Activated T-cell treated with anti-CD3 and anti-CD28 coated beads for 48 hours (primary cell): ENCODE measurements at places on chromosomes 13 and 19.

GRCh38 chr19:38185562-38185961 lies 38.5 kb downstream of the DPF1 start:
- DNase-seq = no peak

- no peak for DNase-seq
These were observed 630.3 kb downstream of the GPC5 start for GRCh38 chr13:92028695-92029094.

DNA sequence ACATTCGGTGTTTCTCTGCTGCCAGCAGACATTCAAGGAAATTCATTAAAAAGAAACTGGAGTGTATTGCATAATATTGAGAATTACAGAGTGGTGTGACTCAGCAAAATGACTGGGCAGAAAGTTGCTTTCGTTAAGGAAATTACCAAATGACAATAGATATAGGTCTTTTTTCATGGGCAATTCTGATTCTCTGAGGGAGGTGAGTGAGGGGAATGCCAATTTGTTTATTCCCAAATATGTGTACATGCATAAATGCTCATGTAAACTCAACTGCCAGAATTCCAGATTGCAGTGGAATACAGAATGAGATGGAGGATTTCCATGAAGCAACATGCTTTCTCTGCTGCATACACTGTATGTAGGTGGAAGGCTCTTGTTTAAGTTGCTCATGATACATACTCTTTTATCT lies 1730.1 kb downstream of the SLITRK5 start:
- DNase-seq = no peak

DNA sequence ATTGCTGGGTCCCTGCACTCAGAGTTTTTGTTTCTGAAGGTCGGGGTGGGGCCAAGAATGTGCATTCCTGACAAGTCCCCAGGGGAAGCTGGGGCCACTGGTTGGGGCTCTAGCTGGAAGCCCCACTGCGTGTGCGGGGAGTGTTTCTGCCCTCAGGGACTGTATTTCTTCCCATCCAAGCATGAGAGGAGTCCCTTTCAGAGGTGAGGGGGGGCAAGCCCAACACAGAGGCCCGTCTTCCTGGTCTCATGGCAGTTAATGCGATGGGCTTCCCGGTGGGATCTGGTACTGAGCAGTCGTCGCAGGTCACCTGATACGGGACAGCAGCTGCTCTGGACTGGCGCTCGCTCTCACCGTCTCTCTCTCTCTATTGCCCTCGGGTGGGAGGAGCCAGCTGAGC lies 50.4 kb downstream of the GPR12 start:
- no peak for DNase-seq

- DNase-seq = peak; percentile 34
These were observed 39.3 kb downstream of the EFNA2 start for GRCh38 chr19:1324806-1325567.

DNA sequence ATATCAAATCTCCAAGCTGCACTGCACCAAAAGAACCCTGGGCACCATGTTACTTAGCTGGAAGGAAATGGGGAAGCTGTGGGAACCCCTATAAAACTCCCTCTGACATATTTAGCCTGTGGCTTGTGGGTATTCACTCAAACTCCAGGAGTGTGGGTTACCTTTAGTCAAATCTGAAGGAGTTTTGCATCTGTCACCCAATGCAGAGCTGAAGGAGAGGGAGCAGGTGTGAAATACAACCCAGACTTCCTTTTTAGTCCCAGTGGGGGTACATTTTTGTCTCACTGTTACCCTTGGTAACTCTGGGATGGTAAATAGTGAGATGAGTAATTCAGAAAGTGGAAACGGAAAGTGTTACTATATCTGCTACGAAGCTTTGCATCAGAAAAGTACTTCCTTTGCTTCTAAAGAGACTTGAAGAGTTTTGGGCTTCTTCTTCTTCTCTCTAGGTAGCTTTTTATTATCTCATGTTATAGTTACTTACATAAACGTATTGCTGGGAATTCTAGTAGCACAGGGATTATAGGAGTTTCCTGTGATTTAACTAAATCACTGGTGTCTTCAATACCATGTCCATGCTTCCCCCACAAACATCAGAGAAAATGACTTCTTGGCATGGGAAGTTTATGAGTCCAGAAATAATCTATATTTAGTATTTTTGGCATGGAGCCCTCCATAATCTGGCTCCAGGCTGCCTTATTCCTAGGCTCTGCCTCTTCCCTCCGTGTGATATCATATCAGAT lies 105.9 kb downstream of the AKAP11 start:
- no peak for DNase-seq

- DNase-seq = no peak
These were observed 277.2 kb downstream of the NALCN start for GRCh38 chr13:101139081-101139480.

GRCh38 chr13:91946498-91947070 lies 548.2 kb downstream of the GPC5 start:
- no peak for DNase-seq

DNA sequence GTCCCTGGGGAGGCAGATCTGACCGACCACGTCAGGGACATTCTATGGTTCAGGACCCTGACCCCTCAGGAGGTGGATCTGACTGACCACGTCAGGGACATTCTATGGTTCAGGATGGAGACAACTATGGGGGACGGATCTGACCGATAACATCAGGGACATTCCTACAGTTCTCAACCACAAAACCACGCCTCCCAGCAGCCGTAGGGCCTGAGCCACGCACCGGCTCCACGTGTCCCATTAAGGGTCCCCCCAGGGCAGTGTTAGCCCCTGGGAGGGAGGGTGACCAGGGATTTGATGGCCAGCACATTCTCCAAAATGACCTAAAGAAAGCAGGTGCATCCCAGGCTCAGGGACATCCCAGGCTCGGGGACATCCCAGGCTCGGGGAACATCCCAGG lies 49.0 kb upstream of the C13orf46 start:
- no peak for DNase-seq

DNA sequence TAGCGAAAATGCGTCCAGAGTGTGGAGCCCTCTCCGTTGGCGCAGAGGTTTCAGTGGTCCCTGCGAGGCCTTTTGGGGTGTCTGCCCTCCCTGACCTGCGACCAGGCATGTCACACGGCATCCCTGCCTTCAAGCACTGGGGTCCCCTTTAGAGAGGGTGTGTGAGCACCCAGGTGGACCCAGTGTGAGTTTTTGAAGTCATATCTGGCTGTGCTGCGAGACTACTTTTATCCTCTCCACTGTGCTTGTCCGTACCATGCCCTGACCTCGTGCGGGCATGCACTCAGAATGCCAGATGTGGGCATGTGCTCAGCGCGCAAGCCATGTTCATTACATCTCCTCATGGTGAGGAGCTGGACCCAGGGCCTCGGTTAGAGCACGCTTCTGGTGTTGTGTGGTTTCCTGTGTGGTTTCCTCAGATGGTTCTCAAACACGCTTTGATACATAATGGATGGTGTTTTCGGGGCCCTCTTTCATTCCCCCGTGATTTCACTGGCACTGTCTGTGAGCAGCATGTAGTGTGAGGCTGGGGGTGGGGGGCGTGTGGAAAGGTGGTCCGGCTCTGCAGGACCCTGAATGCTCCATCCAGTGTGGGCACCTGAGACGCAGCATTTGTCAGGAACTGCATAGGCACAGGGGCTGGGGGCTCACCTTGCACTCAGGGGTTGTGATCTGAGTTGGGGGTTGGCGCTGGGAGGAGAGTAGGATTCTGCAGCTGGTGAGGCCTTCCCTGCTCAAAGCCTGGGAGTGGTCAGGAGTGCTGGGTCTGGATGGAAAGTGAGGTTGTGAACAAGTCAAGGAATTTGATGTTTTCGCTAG lies 2.3 kb downstream of the TFDP1 start:
- no peak for DNase-seq

DNA sequence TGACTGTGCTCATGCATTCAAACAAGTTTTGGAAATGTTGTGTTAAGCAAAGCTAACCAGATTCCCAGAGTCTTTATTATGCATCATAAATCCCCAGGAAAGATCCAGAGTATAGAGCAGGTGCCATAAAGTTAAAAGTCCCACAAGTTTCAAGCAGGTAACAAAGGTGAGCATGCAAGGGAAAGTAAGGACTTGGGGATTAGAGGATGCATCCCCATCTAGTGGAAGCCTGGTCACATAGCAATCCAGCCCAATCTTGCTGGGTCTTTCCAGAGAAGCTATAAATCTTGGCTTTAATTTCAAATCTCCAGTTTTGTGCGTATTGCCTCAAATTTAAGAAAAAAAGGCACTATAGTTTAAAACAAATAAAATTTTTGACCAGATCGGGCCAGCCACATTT lies 72.7 kb downstream of the ZNF254 start:
- no peak for DNase-seq

- DNase-seq = no peak
These were observed 687.4 kb downstream of the DIAPH3 start for GRCh38 chr13:59476366-59476765.

DNA sequence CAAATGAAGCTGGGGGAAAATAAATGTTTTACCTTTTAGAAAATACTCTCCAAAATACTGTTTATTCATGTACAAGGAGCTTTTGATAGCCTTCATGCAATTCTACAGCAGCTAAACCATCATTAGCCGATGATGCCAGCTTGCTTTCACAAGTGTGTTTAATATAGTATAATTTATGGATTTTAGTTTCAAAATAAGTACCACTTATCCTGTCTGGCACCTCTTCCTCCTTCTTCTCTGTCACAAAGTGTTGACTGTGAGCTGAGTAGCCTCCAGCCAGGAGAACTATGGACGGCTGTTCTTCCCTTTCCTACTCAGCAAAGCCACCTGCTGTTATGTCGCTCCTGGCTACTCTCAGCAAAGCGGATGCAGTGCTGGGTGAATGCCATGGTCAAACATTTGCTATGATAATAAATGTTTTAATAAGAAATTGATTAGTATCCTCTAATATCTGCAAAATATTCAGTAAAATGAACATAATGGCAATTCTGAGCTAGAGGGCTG lies 238.2 kb downstream of the LIG4 start:
- no peak for DNase-seq

GRCh38 chr13:84570831-84571230 lies 688.6 kb upstream of the SLITRK1 start:
- DNase-seq = no peak

DNA sequence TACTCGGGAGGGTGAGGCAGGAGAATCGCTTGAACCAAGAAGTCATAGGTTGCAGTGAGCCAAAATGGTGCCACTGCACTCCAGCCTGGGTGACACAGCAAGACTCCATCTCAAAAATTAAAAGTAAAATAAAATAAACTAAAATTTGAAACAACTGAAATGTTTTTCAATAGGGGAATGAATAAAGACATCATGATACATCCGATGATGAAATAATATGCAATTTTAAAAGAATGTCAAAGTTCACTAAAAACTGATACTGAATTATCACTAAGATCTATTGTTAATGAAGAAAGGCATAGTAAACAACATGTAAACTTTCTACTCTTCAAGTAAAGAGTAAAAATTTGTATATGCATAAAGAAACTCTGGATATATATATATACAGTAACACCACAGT lies 8.5 kb downstream of the CARD8 start:
- DNase-seq = no peak

DNA sequence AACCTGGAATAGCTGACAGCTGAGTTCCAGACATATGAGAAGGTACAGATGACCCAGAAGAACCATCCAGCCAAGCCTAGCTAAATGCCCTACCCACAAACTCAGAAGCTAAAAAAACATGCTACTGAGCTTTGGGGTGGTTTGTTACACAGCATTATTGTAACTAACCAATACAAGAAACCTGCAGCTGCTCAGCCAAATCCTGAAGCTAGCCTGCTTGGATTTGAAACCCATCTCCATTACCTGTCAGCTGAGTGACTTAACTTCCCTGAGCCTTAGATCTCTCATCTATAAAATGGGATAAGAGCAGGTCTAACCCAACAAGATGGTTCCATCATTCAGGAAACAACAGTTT lies 25.0 kb downstream of the TEX101 start:
- DNase-seq = no peak

DNA sequence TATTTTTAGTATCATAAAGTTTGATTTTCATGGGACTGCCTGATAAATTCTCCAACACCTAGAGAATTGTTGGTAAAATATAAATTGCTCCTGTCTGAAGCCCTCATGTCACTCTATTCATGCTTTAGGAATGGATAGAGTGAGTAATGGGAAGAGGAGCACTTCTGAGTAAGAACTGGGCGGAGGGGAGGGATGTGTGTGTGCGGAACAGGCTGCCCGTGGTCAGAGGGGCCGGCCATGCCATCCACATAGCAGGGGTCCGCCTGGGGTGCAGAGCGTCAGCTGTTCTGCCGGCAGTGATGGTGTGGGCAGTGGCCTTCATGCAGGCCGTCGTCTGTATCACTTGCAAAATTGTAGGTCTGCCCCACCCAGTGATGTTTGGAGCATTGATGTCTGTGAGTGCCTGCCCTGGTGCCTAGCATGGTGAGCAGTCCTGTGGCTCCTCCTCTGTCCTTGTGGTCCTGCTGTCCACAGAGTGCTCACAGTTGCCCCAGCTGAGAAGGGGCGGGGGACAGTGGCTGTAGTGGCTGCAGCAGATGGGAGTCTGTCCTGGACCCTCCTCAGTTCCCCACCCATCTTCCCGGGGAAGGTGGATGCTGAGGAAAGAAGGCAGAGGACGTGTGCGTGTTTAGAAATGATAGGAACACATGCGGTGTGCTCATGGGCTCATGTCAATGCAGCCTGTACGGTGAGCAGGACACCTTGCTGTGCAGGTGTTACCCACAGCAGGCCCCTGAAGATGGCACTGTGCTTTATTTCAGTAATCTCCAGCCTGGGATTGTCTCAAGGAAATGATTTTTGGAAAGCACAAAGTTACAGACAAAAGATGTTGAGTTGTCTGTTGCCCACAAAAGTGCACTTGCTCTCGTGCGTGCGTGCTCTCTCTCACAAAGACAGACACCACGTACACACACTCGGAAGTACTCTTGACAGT lies 49.4 kb upstream of the TEX29 start:
- no peak for DNase-seq
